ENCODE measurements at places on chromosomes 7 and 10.

DNA sequence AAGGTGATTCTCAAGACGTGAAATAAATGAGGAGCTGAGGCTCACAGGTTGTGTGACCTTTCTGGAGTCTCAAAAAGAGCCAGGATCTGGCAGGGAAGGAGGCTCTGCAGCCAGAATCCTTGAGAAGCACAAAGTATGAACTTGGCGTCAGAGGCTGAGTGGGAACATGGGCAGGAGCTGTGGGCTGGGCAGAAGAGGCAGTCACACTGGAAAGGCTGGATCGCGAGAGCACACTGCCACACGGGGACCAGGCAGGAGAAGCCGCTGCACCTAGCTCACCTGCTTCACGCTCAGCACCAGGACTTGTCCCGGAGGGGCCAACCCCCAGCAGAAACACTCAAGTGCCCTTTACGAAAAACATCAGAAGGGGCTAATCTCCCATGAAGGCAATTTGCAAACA is 535.0 kb downstream of the TNS3 start:
- DNase-seq = no peak

GRCh38 chr10:81866753-81867152 is 8.2 kb upstream of the NRG3 start:
- DNase-seq = no peak

- no peak for DNase-seq
Measured at GRCh38 chr7:46881507-46882127, 700.3 kb downstream of the TNS3 start.

DNA sequence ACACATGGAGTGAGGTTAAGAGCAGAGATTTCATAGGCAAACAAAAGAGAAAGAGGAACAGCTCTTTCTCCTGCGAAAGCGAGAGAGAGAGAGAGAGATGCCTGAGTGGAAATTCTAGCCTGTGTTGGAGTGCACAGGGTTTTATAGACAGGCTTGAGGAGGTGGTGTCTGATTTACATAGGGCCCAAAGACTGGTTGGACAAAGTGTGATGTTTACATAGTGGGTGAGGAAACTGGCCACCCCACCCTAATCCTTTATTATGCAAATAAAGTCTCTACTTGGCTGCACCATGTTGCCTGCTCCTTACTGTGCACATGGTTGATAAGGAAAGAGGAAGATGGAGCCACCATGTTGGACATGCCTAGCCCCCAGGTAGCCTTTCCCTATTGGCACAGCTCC is 967.8 kb upstream of the SORCS1 start:
- DNase-seq = no peak

DNA sequence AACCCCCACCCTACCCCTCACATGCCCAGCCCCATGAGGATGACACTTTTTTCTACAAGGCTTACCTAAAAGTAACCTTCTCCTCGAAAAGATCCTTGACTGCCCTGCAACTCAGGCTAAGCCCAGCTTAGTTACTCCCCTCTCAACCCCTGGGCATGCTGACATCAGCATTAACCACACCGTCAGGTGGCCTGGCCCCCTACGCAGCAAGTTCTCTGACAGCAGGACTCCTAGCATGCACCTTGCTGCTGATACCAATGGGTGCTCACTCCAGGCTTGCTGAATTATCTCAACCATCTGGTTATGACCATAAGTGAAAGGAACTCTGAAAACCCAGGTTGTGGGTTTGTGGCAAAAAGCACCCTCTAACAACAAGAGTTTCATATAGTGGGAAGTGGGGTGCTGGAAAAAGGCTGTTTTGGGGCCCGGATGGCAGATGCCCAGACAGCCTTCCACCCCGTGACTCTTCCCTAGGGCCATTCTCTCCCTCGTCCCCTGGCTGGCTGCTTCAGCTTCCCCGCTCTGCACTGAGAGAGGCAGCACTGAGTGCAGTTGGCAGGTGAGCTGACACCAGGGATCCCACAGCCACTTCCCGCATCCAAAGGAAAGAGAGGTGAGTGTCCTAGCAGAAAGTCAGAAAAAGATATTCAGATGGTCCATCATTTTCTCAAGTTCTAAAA is 518.9 kb downstream of the KCNMA1 start:
- DNase-seq = no peak

GRCh38 chr7:132805766-132806165 is 229.5 kb upstream of the PLXNA4 start:
- DNase-seq = peak; percentile 3

DNA sequence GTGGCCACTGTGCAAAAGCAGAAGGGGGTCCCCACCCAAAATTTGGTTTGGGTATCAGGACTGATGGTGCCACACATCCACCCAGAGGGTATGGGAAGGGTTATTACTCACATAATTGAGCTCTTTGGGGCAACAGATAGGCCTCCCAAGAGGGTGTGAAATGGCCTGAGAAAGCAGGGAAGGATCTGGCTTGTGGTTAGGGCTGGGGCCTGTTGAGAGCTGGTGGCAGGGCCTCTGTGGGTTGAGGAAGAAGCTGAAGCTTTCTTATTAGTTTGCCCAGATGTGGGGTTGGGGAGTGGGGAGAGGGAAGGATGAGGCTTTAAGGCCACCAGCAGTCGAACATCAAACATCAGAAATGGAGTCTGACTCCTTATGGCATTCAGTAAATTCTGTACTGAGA is 18.3 kb upstream of the MKI67 start:
- peak; percentile 87 for DNase-seq

DNA sequence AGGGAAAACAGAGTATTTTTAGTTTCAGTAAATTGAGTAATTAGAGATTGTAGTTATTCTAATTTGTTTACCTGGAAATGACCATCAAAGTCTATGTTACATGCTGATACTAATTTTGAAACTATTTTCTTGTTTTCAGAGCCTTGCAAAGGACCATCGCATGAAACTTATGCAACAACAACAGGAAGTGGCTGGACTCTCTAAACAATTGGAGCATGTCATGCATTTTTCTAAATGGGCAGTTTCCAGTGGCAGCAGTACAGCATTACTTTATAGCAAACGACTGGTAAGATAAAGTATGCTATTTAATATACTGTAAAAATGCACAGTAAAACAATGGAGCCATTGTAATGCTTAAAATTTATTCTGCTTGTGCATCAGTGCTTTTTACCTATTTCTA is 78.5 kb downstream of the TRIM24 start:
- DNase-seq = no peak

DNA sequence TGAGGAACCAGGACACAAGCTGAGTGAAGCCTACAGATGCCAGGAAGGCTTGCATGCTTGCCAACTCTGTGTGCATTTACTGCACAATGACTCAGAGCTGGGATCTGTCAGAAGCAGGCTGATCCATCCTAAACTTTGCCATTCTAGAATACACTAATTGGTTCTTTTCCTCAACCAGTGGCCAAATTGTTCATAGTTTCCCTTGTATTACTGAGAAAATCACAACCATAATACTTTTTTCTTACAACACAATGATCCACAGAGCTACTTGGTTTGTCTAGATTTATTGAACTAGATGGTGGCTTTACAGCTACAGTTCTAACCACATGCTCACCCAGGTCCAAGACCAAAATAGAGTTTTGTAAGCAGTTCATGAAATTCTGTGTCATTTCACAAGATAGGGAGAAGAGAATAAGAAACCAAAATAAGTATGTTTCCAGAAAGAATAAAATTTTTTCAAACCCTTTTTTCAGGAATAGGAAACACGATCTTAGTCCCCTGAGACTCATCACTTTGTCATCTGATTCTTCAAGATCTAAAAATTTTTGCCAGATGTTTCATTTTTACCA is 21.0 kb upstream of the LRRC17 start:
- peak; percentile 83 for DNase-seq

DNA sequence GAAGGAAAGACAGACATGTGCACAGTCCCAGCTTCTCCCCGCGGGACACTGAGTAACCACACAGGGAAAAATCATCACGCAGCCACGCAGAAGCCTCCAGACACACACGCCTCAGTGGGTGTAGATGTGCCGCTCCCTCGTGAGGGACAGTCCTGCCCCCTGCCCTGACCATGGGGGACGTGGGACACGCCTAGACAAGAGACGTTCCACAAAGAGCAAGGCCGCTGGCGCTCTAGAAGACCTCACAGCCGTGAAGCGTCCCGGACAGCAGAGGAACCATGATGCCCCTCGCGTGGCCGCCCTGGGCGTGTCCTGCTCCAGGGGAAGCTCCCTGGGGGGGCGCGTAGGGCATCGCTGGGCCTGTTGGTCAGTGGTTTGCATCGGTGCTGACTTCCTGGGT is 210.8 kb downstream of the DNAJB6 start:
- no peak for DNase-seq

- DNase-seq = no peak
Measured at GRCh38 chr10:78310481-78311080, 276.9 kb downstream of the RPS24 start.

GRCh38 chr7:116691664-116692063 is 19.7 kb downstream of the MET start:
- DNase-seq = no peak

- peak; percentile 10 for DNase-seq
Measured at GRCh38 chr7:131336956-131337355, 9.3 kb downstream of the MKLN1 start.

DNA sequence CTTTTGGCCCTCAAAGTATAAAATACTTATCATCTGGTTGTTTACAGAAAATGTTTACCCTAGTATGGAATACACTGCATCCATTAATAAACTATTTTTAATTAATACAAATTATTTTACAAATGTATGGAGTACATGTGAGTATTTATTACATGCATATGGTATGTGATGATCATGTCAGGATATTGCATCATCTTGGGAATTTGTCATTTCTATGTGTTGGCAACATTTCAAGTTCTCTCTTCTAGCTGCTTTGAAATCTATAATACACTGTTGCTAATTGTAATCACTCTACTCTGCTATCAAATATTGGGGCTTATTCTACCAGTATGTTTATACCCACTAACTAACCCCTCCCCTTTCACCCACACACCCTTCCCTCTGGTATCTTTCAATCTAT is 103.9 kb upstream of the THSD7A start:
- no peak for DNase-seq

DNA sequence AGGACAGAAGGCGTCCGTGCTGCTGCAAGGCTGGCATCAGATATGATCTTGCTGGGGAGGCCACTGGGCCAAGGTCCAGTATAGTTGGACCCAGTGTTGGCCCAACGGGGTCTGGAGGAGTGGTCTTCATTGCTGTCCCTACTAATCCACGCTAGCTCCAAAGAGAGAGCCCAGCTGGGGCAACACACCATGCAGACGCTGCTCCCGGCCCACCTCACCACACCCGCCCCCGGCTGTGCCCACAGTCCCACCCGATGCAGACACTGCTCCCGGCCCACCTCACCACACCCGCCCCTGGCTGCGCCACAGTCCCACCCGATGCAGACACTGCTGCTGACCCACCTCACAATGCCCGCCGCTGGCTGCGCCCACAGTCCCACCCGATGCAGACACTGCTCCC is 121.5 kb downstream of the VIPR2 start:
- DNase-seq = no peak

All from MV-4-11 (cell line).